ENCODE measurements at places on chromosomes 12 and 14. TPM values are rescaled to one million over a fixed set of nuclear protein-coding genes. Genes with fewer than 3 reads are reported as not detected.
A peak's percentile ranks its signal among the peaks of the same experiment; 100 is the strongest.

The MYF6 gene
- total RNA-seq, result not detected

The ADCY6 gene
- 48.4 TPM for total RNA-seq

The P2RX7 gene
- total RNA-seq, result 65.7 TPM

The CCDC38 gene
- total RNA-seq, result not detected

The ASB2 gene
- 0.79 TPM for total RNA-seq

The MYO1H gene
- not detected for total RNA-seq

The SLCO1A2 gene
- not detected for total RNA-seq

The IL22 gene
- not detected for total RNA-seq

The B3GNT4 gene
- total RNA-seq, result 3.7 TPM

The CKAP4 gene
- total RNA-seq, result 55.9 TPM

The RAD9B gene
- 0.19 TPM for total RNA-seq

The KLRB1 gene
- total RNA-seq, result not detected

The PPP1R12A gene
- 39.0 TPM for total RNA-seq

- DNase-seq, result no peak
Measured at GRCh38 chr14:24908592-24909236, 141.2 kb downstream of the STXBP6 start.

DNA sequence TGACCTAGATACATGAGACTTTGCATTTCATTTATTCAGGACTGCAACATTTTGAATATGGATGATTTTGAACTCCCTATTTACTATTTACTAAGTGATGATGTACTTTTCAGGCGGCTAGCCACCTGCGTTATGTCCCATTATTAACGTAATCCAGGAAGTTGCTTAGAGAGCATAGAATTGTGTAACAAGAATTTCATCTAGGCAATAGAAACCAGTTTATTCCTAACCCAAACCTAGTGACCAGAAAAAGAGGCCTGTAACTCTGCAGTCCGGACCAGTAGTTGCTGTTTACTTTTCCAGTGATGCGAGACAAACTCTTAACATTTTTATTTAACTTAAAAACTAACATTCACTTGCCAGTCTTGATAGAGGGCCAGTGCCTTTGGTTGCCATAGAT, 12.3 kb downstream of the NUDT4 start:
- DNase-seq, result no peak

DNA sequence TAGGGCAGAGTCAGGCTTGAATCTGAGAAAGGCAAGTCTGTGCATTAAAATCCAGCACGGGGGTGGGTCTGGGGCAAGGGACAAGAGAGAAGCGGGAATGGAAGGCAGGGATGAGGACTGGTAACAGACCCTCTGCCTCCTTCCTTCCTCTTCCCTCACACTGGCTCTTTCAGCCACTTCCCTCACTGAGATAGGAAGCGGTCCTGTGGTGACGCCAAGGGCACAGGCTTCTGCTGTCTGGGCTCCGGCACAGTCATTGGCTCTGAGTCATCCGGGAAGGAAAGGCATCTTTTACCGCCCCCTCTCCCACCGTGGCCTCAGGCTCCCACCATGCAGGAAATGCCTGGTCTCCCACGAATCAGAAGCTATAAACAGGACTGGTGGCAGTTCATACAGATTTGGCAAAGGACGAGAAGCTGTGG, 70.2 kb downstream of the ETV6 start:
- no peak for DNase-seq

GRCh38 chr14:45084946-45085346, 1.0 kb downstream of the PRPF39 start:
- no peak for DNase-seq

DNA sequence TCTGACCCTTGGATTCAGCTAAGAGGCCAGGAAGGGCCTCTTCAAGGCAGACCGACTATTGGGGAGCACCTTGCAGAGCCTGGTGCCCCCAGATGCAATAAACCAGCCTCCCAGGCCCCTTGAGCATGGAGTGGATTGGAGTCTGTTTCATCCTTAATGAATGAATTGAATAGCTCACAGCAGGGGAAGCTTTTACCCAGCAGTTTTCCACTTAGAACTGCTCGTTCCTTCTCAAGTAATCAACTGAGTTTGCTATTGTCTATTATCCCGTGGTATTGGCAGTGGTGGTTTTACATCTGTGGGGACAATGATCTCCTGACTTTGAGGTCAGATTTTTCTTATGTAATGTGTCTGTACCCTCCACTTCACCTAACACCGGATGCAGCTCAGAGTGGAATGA, 197.6 kb downstream of the AACS start:
- no peak for DNase-seq

GRCh38 chr14:30966415-30967363, 58.8 kb upstream of the AP4S1 start:
- DNase-seq, result no peak

- DNase-seq, result no peak
Measured at GRCh38 chr12:131702573-131702877, 8.4 kb upstream of the SFSWAP start.

- no peak for DNase-seq
Measured at GRCh38 chr12:83121897-83122622, 435.4 kb downstream of the TMTC2 start.

DNA sequence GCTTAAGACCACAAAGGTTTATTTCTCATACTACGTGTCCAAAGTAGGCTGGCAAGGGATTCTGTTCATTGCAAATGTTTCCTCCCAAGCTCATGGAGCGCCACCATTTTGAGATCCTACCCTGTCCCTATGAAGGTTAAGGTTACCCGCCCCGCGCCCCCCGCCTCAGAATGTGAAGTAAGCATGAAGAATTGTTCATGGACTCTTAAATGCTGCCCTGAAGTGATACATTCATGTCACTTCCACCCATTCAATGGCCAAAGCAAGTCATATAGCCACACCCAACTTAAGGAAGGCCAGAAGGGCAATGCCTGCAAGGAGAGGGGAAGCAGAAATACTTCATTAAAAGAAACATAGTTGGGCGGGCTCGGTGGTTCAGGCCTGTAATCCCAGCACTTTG, 4.2 kb downstream of the TMEM253 start:
- peak; percentile 69 for DNase-seq

GRCh38 chr12:6923851-6924250, 3.9 kb upstream of the ATN1 start:
- no peak for DNase-seq

DNA sequence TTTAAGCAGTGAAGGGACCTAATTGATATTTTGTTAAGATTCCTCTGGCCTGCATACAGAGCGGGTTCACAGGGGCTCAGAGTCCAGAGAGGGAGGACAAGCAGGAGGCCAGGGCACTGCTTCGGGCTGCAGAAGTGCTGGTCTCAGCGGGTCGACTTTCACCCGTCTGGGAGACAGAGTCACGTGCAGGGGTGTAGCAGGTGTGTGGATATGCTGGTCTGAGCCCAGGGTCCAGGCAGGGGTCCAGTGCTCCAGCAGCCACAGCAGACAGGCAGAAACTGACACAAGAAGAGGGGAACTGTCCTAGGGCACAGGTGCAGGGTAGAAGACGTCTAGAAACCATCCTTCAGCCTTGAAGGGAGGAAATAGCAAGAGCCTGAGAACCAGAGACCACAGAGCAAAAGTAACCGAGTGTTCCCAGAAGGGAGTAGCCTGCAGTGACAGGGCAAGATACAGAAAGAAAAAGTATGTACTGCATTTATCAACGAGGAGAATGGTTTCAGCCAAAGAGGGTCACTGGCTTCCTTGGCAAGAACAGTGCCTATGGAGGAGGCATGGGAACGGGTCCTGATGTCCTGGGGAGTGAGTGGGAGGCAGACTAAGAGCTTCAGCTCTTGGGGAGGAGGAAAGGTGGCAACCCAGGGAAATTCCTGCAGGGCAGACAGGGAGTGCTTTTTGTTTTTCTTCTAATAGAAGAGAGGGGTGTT, 28.7 kb downstream of the FBXO21 start:
- peak; percentile 29 for DNase-seq

GRCh38 chr14:44981198-44981597, 19.2 kb downstream of the TOGARAM1 start:
- DNase-seq, result no peak

DNA sequence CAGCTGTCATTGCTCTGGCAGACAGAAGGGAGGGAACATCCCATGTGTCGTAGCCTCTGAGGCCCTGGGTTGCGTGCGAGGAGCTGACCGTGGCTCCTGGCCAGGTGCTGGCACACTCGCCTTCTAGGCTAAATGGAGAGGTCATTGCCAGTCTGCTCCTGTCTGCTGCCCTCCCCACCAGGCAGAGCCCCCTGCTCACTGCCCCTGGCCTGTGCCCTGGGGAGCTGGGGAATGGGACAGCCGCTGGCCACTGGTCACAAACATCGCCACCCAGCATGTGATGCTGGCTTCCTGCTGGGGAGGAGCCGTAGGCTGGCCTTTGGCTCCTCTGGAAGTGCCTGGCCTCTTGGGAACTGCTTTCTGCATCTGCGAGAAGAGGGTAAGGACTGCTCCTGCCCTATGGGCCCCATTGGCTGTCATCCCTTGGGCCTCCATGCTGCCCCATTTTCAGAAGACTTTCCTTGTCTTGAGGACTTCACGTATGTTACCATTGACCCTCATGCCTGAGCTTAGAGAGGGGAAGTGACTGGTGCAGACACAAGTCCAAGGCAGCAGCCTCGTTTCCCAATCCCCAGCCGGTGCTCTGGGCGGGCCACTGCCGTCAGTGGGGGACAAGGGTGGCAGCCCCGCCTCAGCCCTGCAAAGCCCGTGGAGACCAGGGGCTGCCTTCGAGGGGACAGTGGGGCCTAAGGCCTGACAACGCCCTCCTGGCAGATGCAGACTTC, 2.0 kb upstream of the TNFAIP2 start:
- peak; percentile 89 for DNase-seq

DNA sequence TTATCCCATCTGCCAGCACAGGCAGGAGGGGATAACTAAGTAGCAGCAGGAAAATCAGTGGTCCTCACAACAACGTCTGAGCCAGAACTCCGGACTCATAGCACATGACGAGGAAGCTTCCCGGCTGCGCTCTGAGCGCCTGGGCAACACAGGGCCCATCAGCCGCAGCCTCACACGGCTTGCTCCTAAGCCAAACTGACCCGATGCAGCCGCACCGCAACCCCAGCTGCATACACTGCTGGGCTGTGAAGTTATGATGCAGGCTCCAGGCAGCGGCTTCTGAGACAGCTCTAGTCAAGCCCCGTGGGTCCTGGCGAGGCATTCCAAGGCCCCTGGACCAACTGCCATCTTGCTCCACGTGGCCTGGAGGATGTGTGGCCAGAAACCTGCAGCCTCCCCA, 28.1 kb downstream of the ZFYVE21 start:
- DNase-seq, result peak; percentile 59

DNA sequence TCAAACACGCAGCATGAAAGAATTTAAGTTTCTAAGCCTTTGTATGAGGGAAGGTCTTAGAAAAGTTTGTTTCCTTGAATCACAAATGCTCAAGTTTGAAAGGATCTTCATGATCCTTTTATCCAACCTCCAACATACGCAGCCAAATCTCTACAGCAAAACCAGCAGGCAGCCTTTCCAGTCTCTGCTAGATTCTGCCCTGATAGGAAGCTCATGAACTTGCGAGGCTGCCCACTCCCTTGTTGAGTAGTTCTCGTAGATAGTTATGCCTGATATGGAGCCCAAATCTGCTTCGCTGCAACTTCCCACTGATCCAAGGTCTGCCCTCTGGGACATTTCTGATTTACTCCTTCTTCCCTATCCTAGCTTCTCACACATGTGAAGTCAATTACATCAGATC, 272.9 kb downstream of the EGLN3 start:
- no peak for DNase-seq

DNA sequence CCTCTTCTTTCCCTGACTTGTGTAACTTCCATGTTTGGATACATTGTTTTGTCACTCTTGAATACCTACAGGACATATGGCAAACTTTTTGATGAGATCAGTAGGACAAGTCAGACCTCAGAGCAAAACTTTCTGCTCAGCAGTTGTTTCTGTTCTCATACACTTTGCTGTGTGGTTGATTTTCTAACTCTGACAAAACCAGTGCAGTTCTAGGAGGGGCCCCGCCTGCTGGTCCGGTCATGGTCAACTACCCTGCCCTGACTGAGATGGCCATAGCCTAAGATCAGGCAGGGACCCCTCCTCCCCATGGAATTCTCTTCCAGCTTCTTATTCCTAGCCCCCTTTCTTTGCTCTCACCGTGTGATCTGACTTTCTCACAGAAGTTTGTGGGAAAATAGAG, 92.8 kb downstream of the OTOGL start:
- no peak for DNase-seq

DNA sequence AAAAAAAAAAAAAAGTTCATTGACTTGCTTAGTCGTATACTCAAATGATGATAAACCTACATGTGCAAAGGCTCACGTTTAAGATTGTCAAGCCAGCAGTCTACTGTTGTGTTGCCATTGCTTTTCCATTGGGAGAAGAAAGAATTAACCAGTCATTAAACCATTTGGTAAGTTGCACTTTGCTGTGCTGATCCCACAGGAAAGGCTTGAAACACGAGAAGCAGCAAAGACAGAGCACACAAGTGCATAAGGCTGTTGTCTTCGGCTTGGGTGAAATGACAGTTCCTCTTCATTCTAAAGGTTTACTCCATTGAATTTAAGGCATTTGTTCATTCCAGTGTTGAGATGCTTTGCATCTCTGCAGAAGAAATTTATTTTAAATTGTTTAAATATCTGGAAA, 50.1 kb downstream of the ZC3H14 start:
- no peak for DNase-seq

- DNase-seq, result no peak
Measured at GRCh38 chr14:58488550-58488949, 61.0 kb downstream of the KIAA0586 start.
